ENCODE measurements at places on chromosomes 12 and 14.
A peak's percentile ranks its signal among the peaks of the same experiment; 100 is the strongest.

GRCh38 chr14:66099931-66100330 is 386.2 kb upstream of the CCDC196 start:
- H3K27me3 ChIP-seq, result no peaks in the 10 kb centered on the region
- no peak for DNase-seq
- H3K36me3 ChIP-seq, result no peaks in the 10 kb centered on the region

- no peaks in the 10 kb centered on the region for H3K36me3 ChIP-seq
- H3K27me3 ChIP-seq, result 0 out of 2 replicates have a peak, but pooled peaks cover 1% of the 10 kb centered on the region
- H3K4me1 ChIP-seq, result no peaks in the 10 kb centered on the region
- no peak for DNase-seq
These were observed 213.0 kb downstream of the ATP23 start for GRCh38 chr12:58154359-58154758.

DNA sequence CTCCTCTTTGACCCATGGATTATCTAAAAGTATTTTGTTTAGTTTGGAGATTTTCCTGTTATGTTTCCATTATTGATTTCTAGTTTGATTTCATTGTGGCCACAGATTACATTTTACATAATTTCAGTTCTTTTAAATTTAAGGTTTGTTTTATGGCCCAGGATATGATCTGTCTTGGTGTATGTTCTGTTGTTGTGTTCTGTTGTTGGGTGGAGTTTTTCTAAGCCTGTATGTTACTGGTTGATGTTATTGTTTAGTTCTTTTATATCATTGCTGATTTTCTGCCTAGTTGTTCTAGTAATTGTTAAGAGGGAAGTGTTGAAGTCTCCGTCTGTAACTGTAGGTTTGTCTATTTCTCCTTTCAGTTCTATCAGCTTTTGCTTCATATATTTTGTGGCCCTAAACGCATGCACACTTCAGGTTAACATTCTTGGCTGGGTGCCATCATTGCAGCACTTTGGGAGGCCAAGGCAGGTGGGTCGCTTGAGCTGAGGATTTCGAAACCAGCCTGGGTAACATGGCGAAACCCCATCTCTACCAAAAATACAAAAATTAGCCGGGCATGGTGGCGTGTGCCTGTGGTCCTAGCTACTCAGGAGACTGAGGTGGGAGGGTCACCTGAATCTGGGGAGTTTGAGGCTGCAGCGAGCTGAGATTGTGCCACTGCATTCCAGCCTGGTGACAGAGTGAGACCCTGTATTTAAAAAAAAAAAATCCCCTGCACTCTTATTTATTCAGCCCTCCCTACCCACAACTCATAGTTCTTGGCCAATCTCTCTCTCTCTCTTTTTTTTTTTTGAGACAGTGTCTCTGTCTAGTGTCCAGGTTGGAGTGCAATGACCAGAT is 28.1 kb upstream of the CFL2 start:
- DNase-seq, result no peak
- no peaks in the 10 kb centered on the region for H3K27me3 ChIP-seq
- no peak overlapping the region for H3K4me3 ChIP-seq
- no peaks in the 10 kb centered on the region for H3K36me3 ChIP-seq
- H3K27ac ChIP-seq, result no peak overlapping the region

- peaks cover 4% of the 10 kb centered on the region for H3K4me1 ChIP-seq
- no peak overlapping the region for H3K4me3 ChIP-seq
- H3K27me3 ChIP-seq, result peaks cover 8% of the 10 kb centered on the region
- no peaks in the 10 kb centered on the region for H3K36me3 ChIP-seq
- DNase-seq, result peak; percentile 54
- no peak overlapping the region for H3K27ac ChIP-seq
These were observed 71.7 kb downstream of the TPH2 start for GRCh38 chr12:72010356-72010755.

DNA sequence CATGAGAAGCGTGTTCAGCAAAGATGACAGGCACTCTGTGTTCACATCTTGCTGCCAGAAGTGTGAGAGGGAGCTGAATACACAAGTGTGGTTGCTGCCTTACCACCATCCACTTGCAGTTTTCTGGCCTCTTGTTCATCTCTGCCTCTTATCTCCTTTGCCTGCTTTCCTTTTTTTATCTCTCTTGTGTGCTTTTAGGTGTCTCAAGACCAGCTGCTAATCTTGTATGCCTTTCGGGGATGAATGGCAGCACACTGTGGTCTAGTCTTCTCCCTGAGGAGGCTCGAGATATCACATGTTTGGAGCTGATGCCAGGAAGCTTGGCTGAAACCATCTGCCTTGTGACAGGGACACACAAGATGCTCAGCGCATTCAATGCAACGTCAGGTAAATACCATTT is 17.2 kb downstream of the FAM234B start:
- H3K4me3 ChIP-seq, result no peak overlapping the region
- H3K36me3 ChIP-seq, result peaks cover 10% of the 10 kb centered on the region
- H3K27me3 ChIP-seq, result no peaks in the 10 kb centered on the region
- H3K4me1 ChIP-seq, result no peaks in the 10 kb centered on the region
- no peak for DNase-seq

- H3K4me1 ChIP-seq, result peaks cover 10% of the 10 kb centered on the region
- no peak overlapping the region for H3K4me3 ChIP-seq
- peak; percentile 92 for DNase-seq
- peak overlapping the region; percentile 27 for H3K27ac ChIP-seq
These were observed 15.5 kb downstream of the TRMT5 start for GRCh38 chr14:60965402-60965801.

DNA sequence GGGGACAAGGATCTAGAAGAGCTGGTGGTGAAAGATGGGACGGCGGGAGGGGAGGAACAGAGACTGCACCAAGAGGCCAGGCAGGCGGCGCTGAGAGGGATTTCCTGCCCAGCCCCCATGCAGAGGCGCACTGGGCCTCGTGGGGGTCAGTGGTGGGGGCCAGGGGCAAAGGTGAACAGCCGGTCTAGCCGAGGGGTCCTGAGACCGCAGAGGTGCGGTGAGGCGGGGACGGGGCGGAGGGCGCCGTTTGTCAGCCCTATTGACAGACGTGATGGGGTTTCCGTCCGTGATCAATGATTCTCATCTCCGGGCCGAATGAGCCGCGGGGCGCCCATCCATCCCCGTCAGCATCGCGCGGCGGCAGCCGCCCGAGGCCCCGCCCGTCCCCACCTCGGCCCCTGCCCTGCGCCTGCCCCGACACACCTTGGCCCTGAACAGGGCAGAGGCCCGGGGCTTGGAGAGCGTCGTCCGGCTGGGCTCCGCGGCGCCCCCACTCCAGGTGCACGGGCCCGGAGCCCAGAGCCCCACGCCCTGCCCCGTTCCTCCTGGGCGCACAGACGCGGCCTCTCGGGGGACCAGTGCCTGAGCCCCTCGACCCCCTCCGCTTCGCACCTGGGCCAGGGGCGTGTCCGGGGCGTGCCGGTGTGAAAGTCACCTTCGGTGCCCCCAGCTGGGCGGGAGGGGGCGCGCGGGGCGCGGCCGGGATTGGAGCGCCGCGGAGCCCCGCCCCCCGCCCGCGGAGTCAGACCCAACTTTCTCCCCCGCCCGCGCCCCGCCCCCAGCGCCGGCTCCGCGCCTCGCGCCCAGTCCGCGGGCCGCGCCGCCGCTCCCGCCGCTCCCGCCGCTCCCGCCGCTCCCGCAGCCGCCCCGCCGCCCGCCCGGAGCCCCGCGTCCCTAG is at the start of gene NXPH4:
Gene NXPH4 (plus strand): TSS at position 781 of the 898 bp plus-strand sequence. CDS start 176 bp downstream, outside the sequence.
- peaks cover 26% of the 10 kb centered on the region for H3K36me3 ChIP-seq
- DNase-seq, result no peak
- peaks cover 7% of the 10 kb centered on the region for H3K4me1 ChIP-seq
- peak within 1 kb of the TSS; percentile 73 for H3K4me3 ChIP-seq
- H3K27ac ChIP-seq, result no peak within 1 kb of the TSS

Data from IMR-90 (cell line).